NCI-H1092 treated with DMSO at 0.1 percent for 48 hours (cell line): ENCODE measurements at places on chromosomes 3 and 15.

GRCh38 chr15:29151484-29151857, 118.2 kb downstream of the NSMCE3 start:
- DNase-seq = no peak

DNA sequence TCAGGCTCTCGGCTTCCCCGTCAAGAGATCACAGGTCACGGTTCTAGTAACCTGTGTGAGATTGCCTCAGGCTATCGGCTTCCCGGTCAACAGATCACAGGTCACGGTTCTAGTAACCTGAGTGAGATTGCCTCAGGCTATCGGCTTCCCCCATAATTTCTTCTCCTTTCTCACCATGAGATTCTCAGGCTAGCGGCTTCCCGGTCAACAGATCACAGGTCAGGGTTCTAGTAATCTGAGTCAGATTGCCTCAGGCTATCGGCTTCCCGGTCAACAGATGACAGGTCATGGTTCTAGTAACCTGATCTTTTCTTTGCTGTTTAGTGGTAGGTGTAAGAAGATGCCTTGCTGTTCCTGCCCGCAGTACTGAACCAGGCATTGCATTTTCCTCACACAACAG, 418.2 kb upstream of the ZNF717 start:
- DNase-seq = no peak

GRCh38 chr3:186732169-186732766, 15.1 kb downstream of the KNG1 start:
- no peak for DNase-seq

GRCh38 chr3:37338500-37338899, 164.1 kb upstream of the LRRFIP2 start:
- no peak for DNase-seq

DNA sequence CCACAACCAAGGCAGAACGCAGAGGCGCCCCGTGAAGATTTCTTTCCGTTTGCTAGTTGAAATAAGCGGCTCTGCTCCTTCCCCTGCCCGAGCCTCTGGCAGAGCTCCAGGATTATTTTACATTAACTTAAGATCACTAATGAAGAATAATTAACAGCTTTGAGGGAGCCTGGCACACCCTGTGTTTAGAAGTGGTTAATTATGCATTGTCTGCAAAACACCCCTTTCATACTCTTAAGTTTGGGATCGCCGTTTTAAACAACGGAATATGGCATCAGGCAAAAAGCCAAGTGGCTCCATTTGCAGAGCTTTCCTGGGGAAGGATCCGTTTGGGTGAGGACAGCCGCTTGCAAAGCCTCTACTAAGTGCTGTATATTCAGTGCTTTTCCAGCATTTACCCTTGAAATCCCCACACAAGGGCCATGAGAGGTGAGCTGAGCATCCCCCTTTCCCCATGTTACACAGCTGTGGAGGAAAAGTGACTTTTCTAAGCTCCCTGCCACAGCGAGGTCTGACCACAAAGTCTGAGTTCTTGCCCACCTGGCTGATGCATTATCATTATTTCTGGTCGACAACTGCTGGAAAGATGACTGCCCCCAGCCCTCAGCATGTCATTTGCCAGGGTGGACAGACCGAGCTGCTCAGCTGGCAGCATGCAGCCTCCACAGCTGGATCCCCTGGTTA, 33.9 kb downstream of the IQSEC1 start:
- DNase-seq = peak; percentile 53

- DNase-seq = no peak
Measured at GRCh38 chr3:10251006-10251405, 2.7 kb downstream of the TATDN2 start.

DNA sequence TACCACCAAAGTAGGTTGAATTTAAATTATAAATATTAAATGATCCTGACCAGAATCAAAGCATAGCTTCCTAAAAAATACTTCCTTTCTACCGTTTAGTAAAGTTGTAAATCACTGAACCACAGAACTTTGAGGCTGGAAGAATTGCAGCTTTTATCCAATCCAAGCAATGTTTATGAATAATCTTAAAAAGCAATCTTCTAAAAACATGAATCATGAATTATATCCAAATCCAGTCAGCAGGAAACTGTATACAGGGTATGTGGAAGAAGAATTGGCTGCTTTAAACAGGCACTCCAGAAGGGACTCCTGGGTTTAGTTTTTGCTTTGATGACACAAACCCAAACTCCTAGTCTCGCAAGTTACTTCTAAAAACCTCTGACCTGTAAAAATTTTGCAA, 30.2 kb downstream of the HEG1 start:
- no peak for DNase-seq

DNA sequence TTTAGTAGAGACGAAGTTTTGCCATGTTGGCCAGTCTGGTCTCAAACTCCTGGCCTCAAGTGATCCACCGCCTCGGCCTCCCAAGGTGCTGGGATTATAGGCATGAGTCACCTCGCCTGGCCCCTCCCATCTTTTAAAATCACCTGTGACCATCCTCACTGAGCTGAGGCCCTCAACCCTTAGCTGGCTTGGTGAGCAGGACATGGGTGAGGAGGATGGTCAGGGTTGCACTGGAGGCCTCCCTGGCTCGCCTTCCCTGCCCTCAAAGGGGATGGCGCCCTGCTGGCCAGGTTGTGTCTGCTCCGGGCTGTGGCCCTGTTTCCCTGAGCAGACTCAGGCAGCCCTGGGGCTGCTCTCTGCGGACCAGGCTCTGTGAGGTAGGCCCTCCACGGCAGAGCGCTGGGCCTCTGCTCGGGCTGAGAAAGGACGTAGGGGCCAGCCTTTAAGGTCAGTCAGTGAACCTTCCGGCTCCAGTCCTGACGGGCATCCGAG, 33.7 kb downstream of the SYNM start:
- no peak for DNase-seq

DNA sequence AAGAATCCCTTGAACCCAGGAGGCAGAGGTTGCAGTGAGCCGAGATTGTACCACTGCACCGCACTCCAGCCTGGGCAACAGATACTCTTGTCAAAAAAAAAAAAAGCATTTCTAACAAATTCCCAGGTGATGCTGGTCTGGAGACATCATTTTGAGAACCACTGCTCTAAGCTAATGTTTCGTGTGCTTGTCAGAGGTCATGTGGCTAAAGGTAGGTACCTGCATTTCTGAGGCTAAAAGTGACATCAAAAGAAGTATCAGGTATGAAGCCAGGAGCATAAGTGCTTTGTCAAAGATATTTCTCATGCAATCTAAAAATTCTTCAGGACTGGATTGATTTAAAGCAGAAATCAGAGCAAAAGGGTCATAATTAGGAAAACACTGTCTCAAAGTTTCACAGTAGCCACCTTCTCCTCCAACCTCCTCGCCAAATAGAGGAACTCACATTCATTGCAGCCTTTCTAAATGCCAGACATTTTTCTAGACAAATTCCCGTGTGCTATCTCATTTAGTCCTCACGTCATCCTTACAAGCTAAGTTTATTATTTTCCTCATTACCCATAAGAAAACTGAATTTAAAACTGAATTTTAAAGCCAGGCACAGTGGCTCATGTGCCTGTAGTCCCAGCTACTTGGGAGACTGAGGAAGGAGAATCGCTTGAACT, 25.7 kb upstream of the GSK3B start:
- no peak for DNase-seq

- DNase-seq = peak; percentile 34
Measured at GRCh38 chr15:55407498-55408011, 604 bp downstream of the CCPG1 start.

DNA sequence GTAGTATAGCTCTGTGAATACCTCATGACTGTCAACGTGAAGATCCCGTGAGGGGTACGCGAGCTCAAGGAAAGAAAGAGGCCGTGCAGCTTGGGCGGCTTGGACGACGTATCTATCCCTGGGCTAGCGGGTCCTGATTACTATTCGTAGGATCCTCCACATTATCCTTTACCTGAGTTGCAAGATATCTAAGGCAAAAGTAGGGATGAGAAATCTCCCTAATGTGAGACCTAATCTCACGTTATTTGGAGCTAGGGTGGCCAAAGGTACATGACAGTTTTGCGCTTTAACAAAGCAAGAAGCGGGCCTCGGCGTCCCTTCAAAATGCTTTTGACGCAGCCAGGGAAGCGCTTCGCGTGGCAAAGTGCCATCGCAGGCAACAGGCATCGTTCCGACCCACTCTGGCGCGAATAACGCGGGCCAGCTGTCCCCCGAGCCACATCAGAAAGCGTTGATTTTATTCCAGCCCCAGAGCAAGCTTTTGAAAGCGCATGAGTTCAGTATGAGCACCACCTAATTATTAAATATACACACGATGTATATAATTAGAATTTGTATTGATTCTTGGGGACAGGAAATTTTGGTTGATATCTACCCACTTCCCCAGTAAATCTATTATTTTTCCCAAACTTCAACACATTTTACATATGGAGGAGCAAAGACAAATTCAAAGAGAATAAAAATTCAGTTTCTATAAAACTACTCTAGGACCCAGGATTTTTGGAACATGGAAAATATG, 2.5 kb upstream of the EOMES start:
- no peak for DNase-seq

DNA sequence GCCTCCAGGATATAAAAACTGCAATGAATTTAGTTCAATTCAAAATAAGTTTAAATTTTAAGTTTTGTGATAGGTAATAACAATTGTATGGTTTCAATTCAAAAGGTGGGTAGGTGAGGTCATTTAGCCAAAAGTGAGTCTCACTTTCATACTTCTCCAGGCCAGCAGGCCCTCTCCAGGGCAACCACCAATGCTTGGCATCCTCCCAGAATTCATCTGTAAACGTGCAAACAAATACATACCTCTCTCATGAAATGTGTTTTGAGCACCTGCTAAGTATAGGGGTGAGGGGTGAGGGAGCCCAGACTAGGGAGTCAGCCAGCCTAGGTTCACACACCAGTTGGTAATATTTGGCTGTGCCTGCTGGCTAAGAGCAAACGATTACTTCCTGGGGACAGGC, 22.0 kb upstream of the RBSN start:
- peak; percentile 52 for DNase-seq

DNA sequence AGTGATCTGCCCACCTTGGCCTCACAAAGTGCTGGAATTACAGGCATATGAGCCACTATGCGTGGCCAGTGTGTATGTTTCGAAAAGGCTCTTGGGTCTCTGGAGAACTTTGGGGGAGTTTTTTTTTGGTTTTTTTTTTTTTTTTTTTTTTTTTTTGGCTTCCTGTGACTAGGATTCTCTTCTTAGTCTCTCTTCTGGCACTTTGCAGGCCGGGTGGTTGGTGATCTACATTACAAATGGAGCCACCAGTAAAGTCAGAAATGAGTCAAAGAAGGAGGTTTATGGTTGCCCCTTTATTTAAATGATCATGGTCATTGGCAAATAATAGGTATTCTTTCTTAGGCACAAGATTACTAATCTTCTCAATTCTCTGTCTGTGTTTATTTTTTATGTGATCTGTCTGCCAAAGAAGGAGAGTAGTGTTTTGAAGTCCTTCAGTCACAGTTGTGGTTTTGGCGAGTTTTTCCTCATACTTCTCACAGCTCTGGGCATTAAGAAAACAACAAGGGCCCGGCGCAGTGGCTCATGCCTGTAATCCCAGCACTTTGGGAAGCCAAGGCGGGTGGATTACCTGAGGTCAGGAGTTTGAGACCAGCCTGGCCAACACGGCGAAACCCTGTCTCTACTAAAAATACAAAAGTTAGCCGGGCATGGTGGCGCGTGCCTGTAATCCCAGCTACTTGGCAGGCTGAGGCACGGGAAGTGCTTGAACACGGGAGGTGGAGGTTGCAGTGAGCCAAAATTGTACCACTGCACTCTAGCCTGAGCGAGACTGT, 38.3 kb downstream of the PDE8A start:
- no peak for DNase-seq

- DNase-seq = no peak
Measured at GRCh38 chr15:101174152-101174920, 77.5 kb downstream of the CHSY1 start.

- DNase-seq = no peak
Measured at GRCh38 chr3:68648494-68648893, 283.9 kb downstream of the TAFA4 start.

GRCh38 chr3:13308380-13308801, 111.7 kb downstream of the NUP210 start:
- peak; percentile 23 for DNase-seq
